Stomach (tissue), 19 donors: ENCODE measurements at places on chromosomes 3 and 15.

DNA sequence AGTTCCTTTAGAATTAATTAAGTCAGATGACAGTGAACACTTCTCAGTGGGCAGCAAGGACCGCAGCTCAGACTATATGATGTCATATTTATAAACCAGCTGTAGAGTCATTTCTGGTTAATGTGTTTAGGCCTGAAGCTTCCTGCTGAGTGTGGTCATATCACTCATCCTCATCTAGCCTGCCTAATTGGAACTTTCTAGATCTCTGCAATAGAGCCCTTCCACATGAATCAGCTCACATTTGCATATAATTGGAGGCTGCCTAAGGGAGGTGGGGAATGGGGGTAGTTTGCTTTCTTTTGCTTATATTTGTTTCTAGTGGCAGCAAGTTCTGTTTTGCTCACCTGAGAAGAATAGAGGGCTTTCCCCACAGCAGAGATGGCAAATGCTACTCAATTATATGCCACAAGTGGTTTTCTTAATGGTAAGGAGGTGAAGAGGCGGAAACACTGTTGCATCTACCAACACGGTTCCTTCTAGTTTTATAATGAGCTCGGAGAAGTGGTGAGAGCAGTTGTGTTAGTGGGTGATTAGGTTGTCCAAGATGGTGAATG, 148.1 kb downstream of the KLHL25 start:
- no peak for DNase-seq

- DNase-seq, result no peak
Measured at GRCh38 chr3:190519886-190520285, 6.0 kb downstream of the IL1RAP start.

DNA sequence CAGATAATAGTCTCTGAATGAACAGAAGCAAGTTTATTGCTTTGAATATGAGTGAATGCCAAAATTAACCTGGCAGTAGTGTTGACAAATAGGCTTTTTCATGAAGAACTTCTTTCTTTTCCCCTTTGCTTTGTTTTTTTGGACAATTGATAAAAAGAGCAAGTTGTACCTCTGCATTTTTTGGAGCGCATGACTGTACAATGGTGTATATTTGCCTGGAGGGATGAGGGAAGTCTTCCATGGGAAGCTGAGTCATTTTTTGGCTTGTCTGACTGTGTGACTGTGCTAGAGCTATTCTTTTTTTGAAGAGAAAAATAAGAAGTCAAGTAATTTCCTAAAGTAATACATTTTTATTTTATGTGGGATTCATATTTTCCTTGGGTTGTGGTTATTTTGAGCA, 186.9 kb downstream of the KLHL25 start:
- DNase-seq, result peak; percentile 71

GRCh38 chr15:80744826-80745225, 34.3 kb upstream of the CEMIP start:
- no peak for DNase-seq

DNA sequence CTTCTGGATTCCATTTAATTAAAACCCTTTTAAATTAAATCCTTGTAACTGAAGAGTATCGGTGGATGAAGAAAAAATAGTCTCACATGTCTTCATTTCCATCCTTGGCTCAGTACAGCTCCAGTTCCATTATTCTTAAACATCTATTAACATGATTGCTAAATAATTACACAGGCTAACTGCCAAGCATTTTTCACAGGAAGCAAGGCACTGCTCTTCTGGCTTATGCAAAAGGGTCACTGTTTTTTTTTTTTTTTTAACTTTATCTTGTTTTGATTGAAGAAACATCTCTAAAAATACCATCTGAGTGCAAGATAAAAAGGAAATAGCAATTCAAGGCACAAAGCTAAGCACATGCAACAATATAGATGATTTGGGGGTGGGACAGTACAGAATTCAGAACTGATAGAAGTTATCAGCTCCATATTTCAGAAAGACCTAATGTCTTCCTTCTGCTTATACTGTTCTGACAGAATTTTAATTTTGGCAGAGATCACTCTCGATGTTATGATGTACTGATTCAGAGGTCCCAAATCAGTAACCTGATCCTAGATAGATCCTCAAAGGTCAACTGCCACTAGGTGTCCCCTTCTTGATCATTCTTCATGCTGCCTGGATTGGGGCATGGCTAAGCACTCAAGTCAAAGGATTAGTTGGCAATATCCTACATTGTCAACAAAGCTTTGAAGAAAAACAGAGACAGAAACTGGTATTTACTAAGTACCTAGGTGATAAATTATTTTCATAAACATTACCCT, 57.8 kb upstream of the ACTC1 start:
- DNase-seq, result peak; percentile 67
